ENCODE measurements at places on chromosomes 16 and 17.

- peak; percentile 23 for DNase-seq
Measured at GRCh38 chr17:48611681-48612455, 1.1 kb upstream of the HOXB7 start.

- DNase-seq = no peak
Measured at GRCh38 chr16:48354877-48355855, 30.0 kb downstream of the SIAH1 start.

- DNase-seq = no peak
Measured at GRCh38 chr17:48992444-48992843, 4.7 kb upstream of the IGF2BP1 start.

DNA sequence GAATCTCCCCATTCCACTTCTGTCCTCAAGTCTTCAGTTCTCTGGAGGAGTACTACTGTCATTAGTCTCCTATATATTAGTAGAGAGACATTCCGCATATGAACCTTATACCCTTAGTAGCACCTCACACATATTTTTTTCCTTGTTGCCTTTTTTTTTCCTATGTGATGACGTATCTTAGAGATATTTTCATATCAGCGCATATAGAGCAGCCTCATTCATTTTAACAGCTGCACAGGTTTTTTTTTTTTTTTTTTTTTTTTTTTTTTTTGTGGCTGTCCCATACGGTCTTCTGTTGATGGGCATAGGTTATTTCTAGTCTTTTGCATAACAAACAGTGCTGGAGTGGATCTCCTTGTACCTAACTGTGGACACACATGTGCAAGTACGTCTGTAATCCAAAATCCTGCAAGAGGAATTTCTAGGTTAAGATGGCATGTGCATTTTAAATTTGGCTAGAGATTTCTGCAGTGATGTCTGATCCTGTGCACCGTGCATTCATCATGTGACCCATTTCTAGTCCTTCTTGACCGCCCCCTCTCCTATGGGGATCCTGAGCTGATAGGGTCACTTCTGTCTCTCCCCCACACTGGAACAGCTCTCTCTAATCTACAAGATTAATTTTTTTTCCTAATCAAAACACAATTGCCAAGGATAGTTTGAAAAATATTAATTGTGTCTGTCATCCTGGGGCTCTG, 64.8 kb downstream of the PRKCB start:
- no peak for DNase-seq

GRCh38 chr16:30166202-30166902, 17.1 kb upstream of the CORO1A start:
- peak; percentile 48 for DNase-seq

DNA sequence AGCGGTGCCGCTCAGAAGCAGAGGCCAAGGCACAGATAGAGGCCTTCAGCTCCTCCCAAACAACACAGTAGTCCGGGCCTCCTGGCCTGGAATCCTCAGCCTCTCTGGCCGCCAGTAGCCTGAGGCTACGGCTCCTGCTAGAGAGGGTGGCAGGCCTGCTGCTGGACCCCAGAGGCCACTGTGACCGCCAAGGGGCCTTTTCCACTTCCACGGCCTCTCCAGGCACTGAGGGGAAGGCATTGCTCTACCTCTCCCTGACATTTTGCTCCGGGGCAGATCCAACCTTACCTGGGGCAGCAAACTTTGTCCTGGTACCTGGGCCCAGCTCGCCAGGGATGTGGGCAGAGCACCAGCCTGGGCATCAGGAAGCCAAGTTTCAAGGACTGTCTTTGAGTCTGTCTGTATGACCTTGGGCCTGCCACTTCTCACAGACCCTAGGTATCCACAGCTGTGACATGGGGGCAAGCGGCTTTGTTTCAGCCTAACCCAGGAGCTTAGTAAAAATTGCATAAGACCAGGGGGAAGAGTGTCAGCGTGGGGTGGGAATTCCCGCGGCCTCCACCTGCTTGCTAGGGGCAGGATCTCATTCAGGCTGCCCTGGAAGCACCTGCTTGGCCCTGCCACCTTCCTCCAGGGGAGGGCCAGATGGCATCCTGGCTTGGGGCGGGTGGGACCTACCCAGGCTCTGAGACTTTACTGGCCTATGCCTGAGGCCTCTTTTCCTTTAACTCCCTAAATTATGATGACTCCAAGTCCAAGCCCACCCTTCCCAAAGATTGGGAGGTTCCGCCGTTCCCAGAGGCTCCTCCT, 33.2 kb downstream of the ADGRG5 start:
- no peak for DNase-seq
